Hypothalamus (tissue), 51 donors: ENCODE measurements at places on chromosomes 4 and X.

DNA sequence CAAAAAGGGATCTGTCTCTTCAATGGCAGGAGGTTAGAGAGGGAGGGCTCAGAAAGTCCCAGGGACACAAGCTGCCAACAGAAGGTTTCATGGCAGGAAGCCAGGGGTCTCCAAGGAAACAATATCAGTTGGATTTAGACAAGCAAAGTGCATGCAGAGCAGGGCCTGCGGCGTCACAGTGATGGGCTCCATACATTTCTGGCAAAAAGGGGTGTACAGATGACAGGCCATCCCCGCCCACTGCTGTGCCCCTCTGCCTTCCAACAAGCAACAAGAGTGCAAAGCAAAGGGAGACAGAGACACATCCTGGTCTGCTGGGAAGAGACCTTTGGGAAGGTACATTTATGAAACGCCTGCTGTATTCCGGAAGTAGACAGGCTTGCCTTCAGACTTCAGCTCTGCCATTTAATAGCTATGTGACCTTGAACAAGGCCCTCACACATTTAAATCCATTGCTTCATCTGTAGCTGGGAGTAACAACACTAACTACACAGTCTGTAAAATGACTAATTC lies 121.2 kb downstream of the AFAP1 start:
- DNase-seq = no peak

DNA sequence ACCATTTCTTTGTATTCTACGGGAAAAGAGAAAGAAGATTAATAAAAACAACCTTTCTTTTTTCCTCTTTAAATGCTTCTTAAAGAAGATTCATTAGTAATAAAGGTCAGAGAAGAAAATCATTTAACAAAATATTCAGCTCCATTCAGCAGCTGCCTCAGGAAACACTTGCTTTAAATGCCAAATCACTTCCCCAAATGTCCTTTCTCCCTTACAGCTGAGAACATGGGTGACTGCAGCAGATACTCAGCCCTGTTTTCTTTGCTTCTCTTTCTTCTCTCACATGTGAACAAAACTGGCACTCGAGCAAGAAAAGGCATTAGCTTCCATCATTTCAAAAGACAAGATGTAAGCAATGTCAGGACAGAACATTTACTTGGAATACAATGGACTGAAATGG lies 120.2 kb downstream of the INPP4B start:
- no peak for DNase-seq

DNA sequence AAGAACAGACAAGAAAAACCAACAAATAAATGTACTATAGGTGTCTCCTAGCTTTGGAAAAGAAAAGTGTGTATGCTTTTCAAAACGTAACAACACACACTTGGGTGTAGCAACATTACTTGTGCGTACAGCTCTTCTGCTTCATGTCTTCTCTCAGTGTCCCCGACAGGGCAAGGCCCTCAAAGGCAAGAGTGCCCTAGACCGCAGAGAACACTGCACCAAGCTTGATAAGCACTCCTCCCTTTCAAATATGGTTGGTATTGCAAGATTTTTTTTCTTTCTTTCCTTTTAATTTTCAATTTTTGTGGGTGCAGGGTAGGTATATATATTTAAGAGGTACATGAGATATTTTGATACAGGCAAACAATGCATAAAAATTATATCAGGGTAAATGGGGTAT lies 106.8 kb downstream of the EIF4E start:
- no peak for DNase-seq

DNA sequence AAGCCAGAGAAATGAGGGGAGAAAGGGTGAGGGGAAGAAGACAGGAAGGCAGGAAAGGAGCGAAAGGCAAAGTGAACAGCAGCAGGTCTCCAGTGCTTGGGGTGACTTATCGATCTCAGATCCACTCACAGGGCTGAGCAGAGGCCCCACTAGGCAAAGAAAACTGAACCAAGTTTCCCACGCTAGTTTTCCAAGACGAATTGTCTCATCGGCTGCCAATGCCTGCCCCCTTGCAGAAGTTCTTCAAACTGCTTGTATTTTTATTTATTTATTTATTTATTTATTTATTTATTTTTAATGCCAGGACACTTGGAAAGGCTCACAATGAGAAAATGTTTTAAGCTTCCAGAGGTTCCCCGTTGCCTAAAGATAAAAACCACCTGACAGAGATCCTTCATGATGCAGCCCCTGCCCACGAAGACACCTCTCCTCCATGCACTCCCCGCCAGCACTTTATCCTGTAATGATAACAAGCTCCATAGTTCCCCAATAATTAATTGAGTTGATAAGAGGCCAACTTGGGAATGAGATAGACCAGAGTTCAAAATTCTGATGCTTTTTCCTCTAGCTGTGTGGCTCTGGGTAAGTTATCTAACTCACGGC lies 43.2 kb downstream of the QDPR start:
- no peak for DNase-seq

DNA sequence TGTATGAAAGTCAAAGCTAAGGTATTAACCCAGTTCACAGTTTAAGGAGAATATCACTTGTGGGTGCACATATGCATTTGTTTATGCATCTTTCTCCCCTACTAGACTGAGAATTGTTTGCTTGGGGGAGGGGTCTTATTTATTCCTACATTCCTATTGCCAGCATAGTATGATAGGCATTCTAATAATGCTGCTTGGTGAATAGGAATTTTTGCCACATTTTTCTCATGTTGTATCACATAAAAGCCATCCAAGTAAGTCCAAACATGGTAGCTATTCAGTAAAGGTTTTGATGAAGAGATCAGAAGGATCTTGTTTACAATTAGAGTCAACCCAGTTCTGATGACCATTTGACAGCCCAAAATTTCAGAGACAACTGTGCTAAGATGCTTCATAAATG lies 48.6 kb downstream of the ASB9 start:
- no peak for DNase-seq

- DNase-seq = no peak
Measured at GRCh38 chr4:73822812-73823504, 13.5 kb upstream of the CXCL6 start.

DNA sequence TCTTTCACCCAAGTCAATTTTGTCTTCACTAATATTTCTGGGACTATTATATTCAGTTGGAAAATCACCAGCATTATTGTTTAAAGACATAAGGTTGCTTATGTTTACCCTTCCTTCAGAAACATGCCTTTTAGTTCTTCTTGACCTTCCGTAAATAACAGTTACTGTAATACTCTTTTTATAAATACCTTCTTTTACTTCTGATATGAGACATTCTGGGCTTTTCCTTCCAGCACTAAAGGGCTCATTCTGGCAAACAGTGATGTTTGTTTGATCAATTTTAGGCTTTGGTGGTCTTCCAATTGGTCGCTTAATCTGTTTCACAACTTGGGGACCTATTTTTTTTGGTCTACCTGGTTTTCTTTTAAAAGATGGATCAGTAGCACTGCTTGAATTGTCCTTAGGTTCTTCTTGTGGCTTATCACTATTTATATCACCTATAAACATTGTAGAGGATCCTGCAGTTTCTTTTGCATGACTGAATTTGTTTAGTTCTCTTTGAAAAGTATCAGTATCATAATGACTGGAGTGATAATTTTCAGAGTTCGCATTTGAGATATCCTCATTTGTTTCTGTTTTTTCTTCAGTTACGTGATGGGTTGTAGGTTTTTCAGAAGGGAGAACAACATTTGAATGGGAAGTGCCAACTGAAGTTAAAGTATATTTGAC lies 64.8 kb downstream of the NCAPG start:
- DNase-seq = no peak

GRCh38 chr4:29908276-29908675 lies 811.9 kb upstream of the PCDH7 start:
- no peak for DNase-seq

GRCh38 chrX:136691028-136691809 lies 43.3 kb downstream of the CD40LG start:
- no peak for DNase-seq

DNA sequence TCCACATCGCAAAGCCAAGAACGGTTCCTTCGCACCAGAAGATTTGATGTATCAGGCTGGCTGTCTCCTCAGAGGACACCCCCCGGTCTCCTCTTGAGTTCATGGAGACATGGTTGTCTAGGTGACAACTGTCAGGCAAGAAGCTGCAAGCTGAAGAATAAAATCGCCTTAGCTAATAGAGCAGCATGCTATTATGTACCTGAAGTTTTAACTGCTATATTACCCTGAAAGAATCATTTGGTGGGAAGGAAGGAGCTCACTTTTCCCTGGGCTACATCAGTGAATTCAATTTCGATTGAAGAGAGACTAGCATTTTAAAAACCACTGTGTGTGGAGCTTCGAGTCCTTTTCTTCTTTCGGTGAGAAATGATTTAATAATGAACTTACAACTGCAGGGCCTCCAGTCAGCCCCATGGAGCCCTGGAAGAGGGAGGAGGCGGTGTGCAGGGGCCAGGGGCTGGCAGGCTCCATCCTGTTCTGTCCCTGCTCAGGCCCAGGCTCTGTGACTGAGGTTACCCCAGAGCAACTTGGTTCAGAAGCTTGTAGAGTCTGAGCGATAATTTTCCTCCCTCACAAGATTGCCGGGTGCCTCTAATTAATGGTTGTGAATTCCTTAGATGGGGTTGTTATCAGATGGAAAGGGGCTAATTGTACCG lies 191.3 kb downstream of the MID1IP1 start:
- DNase-seq = no peak

DNA sequence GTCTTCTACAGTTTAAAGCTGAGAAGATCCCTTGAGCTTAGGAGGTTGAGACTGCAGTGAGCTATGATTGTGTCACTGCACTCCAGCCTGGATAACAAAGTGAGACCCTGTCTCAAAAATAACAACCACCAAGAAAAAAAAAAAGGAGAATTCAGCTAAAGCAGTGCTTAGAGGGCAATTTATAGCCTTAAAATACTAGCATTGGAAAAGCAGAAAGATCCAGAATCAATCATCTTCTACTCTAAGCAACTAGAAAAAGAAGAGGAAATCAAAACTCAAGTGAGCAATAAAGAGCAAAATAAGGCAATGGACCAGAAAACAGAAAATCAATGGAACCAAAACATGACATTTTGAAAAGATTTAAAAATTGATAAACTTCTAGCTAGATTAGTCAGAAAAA lies 639 bp upstream of the PI4K2B start:
- no peak for DNase-seq

GRCh38 chr4:5891563-5892322 lies 1.1 kb downstream of the CRMP1 start:
- DNase-seq = no peak

GRCh38 chr4:56799161-56799759 lies 22.2 kb downstream of the SPINK2 start:
- DNase-seq = no peak

GRCh38 chr4:93407493-93408275 lies 420.9 kb upstream of the ATOH1 start:
- DNase-seq = no peak

DNA sequence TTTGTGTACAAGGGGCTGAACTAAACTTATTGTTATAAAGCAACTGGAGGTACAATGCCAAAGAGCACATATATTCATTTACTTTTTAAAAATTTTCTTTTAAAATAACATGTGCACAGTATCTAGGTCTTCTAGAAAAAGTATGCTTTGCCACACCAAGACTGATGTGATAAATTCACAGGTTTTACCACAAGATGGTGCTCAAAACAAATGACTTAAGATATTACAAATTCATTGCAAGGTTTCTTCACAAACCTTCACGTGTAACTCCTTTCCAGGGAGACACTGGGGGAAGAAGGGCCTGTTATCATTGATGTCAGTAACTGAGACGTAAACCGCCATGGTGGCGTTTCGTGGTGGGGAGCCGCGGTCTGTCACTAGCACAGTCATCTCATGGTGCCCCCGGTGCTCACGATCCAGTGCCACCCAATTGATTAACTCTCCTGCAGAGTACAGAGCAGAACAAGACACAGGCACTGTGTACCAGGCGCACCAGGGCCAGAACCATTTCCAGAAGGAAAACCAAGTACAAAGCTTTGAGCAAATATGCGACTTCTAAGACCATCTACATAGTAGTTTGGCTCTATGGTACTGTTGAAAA lies 162.2 kb downstream of the DCHS2 start:
- no peak for DNase-seq

DNA sequence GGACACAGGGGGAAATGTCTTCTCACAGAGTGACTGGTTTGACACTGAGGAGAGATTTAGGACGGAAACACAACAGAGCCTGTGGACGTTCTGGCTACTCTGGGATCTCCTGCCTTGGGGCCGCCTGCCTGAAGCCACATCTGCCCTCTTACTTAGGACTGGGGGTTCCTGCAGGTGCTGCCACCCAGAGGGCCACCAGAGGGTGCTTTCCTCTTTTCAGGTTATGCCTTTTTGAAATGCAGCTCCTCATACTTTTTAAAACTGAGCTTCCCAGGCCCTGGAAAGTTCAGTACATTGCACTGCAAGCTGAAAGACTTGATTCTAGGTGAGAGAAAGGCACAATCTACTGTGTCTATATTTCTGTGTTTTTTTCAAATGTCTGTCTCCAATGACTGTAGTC lies 92.2 kb upstream of the PGRMC2 start:
- no peak for DNase-seq

DNA sequence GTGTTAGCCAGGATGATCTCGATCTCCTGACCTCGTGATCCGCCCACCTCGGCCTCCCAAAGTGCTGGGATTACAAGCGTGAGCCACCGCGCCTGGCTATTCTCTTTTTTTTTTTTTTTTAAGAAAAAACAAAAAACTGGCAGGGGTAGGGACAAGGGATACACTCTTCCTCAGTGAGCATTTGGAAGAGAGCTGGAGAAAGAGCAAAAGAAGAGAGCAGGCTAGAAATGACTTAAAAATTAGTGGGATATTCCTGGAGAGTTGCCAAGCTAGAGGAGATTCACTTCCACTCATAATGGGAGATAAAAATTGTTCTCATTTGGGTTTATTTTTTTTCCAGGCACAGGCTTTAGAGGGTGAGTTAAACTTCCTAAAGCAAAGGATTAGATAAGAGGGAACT lies 140.0 kb upstream of the SCML1 start:
- no peak for DNase-seq

DNA sequence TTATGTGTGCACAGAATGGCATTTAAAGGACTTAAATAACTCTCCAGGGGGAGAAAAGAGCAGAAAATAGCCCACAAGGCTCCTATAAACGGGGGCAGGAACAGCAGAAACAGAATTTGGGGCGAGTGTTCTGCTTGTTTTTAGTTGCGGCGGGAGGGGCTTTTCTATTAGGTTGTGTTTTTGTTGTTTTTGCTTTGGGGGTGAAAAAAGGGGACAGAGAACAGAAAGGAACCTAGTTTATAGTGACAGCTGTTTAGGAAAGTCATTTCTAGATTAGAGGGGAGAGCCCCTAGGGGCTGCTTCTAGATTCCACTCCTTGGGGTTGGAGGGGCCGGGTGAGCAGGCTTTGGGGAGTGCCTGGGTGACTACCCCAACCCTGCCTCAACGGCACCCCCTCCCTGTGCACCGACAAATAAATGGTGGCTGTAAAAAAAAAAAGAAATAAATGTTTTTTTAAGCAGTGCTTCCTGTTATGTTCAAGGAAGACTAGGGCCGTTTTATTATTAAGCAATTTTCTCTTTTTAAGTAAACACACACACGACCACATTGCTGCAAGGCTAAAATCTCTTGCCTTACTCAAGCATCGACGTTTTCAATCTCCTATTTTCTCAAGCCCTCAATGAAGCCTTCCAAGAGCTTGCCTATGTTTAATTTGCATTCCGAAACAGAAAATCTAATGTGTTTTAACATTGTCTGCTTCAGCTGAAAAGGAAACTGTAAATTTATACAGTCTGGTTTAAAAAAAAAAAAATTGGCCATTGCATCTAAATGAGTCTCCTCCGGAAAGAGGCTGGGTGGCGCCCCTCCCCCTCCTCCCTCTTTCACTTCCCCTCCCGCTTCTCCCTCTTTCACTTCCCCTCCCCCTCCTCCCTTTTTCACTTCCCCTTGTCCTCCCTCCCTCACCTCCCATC lies 123.3 kb upstream of the TBL1X start:
- peak; percentile 8 for DNase-seq

GRCh38 chrX:46912098-46912602 lies at the start of gene JADE3:
Gene JADE3, plus strand, starts transcription at chrX:46912421. Its CDS starts 72,474 bp downstream, at chrX:46984895.
- no peak for DNase-seq
